CD8-positive, alpha-beta T cell (primary cell): ENCODE measurements at places on chromosomes 4 and X. TPM values are rescaled to one million over a fixed set of nuclear protein-coding genes. Genes with fewer than 3 reads are reported as not detected.

DNA sequence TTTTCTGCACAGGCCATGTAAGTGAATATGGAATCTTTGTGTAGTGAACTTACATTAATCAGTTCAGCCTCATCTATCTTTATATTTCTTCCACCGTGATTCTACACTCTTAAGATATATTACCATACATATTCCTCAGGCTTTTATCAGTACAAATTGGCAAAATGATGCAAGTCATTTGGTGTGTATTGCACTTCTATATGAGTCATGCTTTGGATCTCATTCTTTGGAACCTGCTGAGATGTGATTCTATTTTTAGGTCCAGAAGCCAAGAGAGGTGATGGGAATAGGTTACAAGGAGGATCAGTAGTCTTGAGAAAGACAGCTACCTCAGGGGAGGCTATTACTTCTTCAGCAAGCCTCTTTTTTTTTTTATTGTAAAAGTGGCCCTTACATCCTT lies 204.4 kb downstream of the ZNF330 start:
- no peak for DNase-seq

GRCh38 chr4:119394826-119395225 lies 72.9 kb upstream of the FABP2 start:
- DNase-seq, result no peak

- no peak for DNase-seq
Observed at GRCh38 chr4:187940299-187940698, 55.3 kb upstream of the ZFP42 start.

GRCh38 chr4:18630218-18631110 lies 608.9 kb upstream of the LCORL start:
- no peak for DNase-seq

Gene PHEX
- 0.41 TPM for total RNA-seq
